ENCODE measurements at places on chromosomes 11 and 22.
A peak's percentile ranks its signal among the peaks of the same experiment; 100 is the strongest.

DNA sequence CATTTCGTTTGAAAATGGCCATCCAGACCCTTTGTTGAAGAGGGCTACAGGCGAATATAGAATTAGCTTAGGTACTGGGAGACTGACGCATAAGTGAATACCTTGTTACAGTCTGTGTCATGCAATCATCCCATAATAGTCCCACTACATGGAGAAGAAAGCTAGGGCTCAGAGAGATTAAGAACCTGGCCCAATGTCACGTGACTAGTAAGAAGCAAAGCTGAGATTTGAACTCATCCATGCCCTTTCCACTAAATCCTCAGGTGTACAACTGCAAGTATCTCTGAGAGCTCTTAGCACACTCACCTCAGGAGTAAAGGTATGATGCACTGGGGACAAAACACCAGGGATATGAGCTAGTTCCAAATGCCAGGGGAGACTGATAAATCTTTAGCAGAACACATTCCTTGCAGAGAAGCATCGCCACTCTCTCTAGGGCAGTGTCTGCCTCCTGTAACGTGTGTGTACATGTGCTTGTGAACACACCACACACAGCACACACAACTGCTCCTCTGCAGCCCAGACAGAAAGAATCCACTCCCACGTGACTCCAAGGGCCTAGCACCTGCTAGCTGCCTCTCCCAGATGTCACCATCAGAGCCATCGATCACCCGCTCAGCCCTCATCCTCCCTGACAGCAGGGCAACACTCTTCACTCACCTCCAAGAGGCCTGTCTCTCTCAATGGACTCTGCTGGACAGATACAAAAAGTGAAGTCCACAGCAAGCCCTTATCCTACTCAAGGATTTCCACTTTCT, 402.8 kb downstream of the NXPE2 start:
- no peak for DNase-seq

GRCh38 chr11:36373016-36374010, 77.2 kb downstream of the PRR5L start:
- no peak for DNase-seq

- DNase-seq, result no peak
Observed at GRCh38 chr11:87180742-87181141, 143.0 kb downstream of the TMEM135 start.

GRCh38 chr11:21426931-21427330, 757.5 kb downstream of the NELL1 start:
- DNase-seq, result no peak

DNA sequence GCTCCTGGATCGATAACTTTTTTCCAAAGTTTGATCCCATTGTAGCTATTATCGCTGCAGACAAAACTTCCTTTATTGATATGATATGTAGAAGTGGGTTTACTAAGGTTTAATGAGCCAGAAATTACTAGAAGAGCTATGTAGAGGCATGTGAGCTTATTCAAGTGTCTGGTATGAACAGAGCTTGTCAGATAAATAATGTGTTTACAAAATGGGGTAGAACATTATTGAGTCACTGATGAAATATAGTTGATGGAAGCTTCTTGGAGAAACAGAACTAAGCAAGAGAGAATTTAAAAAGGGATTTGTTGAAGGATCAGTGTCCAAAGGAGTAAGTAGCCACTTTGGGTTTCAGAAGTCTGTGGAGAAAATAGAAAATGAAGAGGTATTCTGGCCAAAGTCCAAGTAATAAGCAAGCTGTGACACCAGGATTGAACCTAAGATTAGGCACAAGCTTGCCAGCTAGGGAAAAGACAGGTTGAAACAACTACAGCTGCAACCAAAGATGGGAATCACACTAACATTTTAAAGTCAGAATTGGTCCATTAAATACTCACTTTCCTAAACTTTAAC, 104.3 kb downstream of the MAML2 start:
- no peak for DNase-seq

- no peak for DNase-seq
Observed at GRCh38 chr11:96306600-96306932, 36.4 kb downstream of the MAML2 start.

DNA sequence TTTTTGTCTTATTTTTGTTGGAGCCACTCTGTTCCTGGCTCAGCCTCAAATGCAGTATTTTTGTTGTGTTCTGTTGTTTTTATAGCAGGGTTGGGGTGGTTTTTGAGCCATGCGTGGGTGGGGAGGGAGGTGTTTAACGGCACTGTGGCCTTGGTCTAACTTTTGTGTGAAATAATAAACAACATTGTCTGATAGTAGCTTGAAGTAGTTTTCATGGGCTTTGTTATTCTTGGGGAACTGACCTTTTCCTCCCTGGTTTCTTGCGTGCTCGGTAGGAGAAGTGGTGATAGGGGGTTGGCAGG, 6.0 kb upstream of the MCM5 start:
- DNase-seq, result no peak

- no peak for DNase-seq
Observed at GRCh38 chr22:35264986-35265385, 7.7 kb downstream of the HMGXB4 start.

- no peak for DNase-seq
Observed at GRCh38 chr11:67776852-67777520, 102.6 kb upstream of the ALDH3B2 start.

DNA sequence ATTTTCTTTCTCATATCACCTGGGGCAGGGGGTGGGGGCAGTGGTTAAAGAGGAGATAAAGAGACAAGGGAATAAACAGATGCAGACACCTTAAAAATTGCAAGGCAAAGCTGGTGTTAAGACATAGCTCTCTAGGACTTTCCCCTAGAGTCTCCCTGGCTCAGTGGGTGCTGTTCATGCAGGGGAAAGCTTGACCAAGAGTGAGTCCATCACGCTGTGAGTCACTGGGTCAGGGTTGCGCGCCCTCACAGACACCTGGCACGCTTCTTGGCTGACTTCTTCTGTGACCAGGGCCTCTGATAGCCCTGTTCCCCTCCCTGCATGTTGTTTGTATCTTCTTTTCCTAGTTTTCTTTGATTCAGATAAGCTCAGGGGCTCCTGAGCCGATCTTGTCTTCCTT, 31.9 kb downstream of the COMMD9 start:
- DNase-seq, result no peak

- no peak for DNase-seq
Observed at GRCh38 chr22:46018859-46019258, 41.9 kb upstream of the WNT7B start.

DNA sequence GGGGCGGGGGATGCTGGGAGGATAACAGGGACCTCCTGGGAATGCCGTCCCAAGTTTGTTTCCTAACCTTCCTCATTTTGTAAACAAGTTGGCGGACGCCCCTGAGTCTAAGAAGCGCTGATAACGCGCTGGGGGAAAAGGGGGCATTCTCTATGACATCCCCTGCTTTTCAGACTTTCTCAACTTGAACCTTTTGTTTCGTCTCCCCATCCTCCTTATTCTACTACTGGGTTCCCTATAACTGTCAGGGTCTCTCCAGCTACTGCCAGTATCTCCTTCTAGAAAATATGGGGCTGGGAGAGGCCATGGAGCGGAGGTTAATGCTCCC, 654 bp downstream of the TMEM86A start:
- no peak for DNase-seq

GRCh38 chr22:50556703-50557102, 6.0 kb downstream of the SYCE3 start:
- no peak for DNase-seq

- DNase-seq, result no peak
Observed at GRCh38 chr22:21641417-21641788, 699 bp upstream of the SDF2L1 start.

- DNase-seq, result no peak
Observed at GRCh38 chr11:40119661-40120060, 1339.8 kb downstream of the LRRC4C start.

DNA sequence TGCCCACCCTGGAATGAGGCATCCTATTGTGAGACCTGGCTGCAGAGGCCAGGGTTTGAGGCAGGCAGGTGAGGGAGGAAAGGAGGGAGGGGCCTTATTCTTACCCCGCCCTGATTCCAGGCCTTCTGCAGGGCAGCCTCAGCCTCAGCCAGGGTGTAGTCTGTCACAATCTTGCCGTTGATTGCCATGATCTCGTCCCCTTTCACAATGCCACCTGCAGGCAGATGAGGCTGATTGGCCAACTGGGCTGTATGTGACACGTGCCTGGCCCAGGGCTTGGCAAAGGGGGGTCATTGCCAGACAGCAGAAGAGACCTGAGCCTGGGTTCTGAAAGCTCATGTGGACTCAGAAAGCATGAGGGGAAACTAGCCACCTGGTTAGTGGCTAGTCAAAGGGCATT, 21.4 kb upstream of the ABCC8 start:
- no peak for DNase-seq

- no peak for DNase-seq
Observed at GRCh38 chr11:124762624-124763155, 600 bp upstream of the ESAM start.

DNA sequence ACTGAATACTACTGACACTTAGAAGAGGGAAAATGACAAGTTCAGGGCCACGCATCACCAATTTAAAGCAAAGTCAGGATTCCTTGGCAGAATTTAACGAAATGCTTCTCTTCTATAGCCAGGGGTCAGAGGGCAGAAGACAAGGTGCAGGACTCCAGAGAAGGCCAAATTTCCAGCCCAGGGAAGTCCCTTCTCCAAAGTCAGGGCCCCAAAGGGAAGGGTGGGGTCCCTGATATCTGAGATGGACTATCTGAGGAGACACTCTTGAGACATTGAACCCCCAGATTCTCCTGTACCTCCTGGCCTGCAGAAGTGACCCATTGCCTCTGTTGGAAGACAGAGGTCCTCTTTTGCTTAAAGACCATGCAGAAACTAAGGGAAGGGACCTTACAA, 91.2 kb downstream of the RPS6KA4 start:
- no peak for DNase-seq

DNA sequence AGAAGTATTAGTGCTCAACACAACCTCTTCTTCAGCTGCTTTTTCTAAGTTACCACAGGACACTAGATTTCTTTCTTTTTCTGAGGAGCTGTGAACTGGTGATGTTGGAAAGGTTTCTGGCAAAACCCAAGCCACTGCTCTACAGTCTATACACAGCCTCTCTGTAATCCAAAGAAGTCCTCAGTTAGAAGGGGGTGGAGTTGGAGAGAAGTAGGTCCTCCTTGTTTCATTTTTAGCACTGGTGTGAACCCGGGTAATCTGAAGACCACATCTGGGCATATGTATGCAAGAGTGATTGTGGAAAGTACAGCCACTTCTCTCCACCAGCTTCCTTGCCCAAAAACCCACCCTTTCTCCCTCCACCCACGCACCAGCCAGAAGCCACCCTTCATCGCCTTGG, 1168.1 kb downstream of the LRRC4C start:
- DNase-seq, result no peak

GRCh38 chr22:29528144-29528543, 25.4 kb downstream of the THOC5 start:
- DNase-seq, result no peak

GRCh38 chr22:24801901-24802465, 4.0 kb upstream of the SGSM1 start:
- peak; percentile 85 for DNase-seq

DNA sequence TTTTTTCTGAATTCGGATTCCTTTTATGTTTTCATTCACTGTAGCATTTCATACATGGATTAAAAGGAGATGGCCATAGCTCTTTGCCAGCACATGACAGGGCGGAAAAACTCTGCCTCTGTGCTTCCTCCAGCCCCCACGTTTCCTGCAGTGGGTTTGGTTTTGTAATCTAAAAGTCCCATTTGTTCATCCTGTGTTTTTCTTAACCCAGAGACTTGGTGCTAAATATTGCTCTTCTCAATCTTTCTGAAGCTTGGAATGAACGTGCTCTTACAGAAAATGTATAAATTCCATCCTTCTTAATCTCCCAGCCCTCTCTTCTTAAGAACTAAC, 89.9 kb downstream of the PPP6R3 start:
- peak; percentile 33 for DNase-seq

DNA sequence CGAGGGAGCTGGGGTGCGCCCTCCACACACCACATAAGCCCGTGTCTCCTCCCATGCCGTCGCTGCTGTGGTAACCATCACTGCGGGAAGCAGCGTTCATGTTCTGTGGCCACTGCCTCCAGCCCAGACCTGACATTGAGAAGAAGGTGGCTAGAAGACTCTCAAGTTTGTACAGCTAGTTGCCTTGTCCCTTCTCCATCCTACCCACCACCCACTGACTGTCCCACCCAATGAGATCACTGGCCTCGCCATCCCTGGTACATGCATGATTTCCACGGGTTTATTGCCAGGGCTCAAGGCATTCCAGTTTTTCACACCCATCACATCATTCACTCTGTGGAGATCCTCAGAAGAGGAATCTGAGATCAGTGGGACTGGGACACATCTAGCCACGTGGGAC, 33.0 kb downstream of the AHNAK start:
- no peak for DNase-seq

GRCh38 chr11:299951-300735, 817 bp upstream of the IFITM5 start:
- no peak for DNase-seq

GRCh38 chr22:32476281-32477195, 1.9 kb downstream of the FBXO7 start:
- DNase-seq, result peak; percentile 28

GRCh38 chr11:102760344-102761035, 19.9 kb downstream of the MMP10 start:
- peak; percentile 13 for DNase-seq

GRCh38 chr11:129896062-129896461, 684 bp upstream of the NFRKB start:
- DNase-seq, result no peak

- no peak for DNase-seq
Observed at GRCh38 chr11:71986131-71986530, 12.6 kb upstream of the IL18BP start.

GRCh38 chr11:68935066-68935465, 31.4 kb downstream of the IGHMBP2 start:
- DNase-seq, result no peak

GRCh38 chr22:27110665-27111451, 453.5 kb downstream of the MIAT start:
- DNase-seq, result no peak

- DNase-seq, result no peak
Observed at GRCh38 chr11:7584910-7585309, 71.1 kb downstream of the PPFIBP2 start.

DNA sequence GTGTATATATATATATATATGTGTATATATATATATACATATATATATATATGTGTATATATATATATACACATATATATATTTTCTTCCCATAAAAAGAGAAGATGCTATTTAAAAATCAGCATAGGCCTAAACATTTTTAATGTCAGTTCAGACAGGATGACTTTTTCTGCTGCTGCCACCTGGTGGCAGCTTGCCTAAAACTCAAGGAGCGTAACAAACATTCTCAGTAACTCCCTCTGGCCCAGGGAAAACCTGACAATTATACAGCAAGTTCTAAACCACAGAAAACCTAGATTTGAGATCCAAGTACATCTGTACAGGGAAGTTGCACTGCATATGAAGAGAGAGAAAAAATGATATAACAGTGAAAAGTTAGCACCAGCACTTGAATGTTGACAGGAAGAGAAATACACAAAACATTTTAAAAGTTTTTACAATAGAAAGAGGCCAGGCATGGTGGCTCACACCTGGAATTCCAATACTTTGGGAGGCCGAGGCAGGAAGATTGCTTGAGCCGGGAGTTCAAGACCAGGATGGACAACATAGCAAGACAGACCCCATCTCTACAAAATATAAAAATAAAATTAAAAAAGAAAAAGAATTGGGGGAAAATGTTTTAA, 16.6 kb downstream of the OR8A1 start:
- peak; percentile 47 for DNase-seq

- DNase-seq, result no peak
Observed at GRCh38 chr11:113881856-113882255, 6.5 kb upstream of the USP28 start.

- DNase-seq, result no peak
Observed at GRCh38 chr22:45211848-45212247, 28.8 kb downstream of the KIAA0930 start.

Data from activated CD4-positive, alpha-beta T cell treated with anti-CD3 and anti-CD28 coated beads, Interleukin-2, amount 50 U/mL, for 16 hours (primary cell).